NCI-H226 (cell line): ENCODE measurements at places on chromosomes 2 and 18.

GRCh38 chr2:37653805-37654378 is 17.6 kb downstream of the CDC42EP3 start:
- peak; percentile 42 for DNase-seq

- no peak for DNase-seq
Measured at GRCh38 chr2:198930170-198930569, 527.6 kb downstream of the SATB2 start.

GRCh38 chr2:113036763-113037162 is 15.9 kb downstream of the IL36B start:
- no peak for DNase-seq

DNA sequence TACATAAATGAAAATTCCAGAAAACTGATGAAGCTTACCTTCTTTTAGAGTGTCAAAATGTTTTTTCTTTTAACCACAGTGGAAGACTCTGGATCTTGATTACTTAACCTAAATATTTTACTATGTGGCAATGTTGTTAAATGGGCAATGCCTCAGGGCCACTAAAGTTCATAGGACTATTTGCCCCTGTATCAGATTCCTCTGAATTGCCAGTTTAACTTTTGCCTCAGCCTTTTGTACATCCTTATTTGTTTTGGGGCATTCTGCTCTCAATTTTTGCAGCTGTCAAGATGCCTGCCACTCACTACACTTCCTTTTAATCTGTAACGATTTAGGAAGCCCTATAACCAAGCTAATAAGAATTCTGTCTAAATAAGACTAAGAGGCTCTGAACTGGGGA is 31.7 kb upstream of the SERTAD2 start:
- DNase-seq: no peak

GRCh38 chr2:38254796-38255195 is 122.3 kb downstream of the ATL2 start:
- no peak for DNase-seq

GRCh38 chr2:3264010-3264744 is 113.4 kb downstream of the EIPR1 start:
- no peak for DNase-seq

DNA sequence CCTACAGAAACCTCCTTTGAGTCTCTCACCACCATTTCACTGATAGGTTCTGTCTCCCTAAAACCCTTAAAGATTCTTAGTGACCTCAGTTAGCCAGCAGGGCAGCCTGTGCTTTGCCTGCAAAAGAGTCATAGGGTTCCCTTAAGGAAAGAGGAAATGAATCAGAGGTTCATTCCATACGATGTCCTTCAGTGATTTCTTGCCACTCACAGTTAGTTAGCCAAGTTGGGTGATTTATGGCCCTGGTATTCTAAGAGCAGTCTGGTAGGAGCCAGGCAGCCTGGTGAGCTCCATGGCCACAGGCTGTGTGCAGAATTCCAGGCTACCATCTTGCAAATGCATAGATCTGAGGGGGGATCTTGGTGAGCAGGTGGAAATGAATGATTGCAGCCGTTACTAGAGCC is 18.7 kb upstream of the CCBE1 start:
- peak; percentile 89 for DNase-seq

DNA sequence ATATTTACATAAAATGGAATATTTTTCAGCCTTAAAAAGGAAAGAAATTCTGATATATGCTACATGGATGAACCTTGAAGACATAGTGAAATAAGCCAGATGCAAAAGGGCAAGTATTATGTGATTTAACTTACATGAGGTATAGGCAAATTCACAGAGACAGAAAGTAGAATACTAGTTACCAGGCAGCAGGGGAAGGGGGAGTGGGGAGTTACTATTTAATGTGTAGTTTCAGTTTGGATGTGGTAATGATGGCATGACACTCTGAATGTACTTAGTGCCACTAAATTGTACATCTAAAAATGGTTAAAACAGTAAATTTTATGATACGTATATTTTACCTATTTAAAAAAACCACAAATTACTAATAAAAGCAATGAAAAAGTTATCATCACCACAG is 12.1 kb downstream of the METTL4 start:
- no peak for DNase-seq

GRCh38 chr2:127648321-127648720 is 2.4 kb downstream of the GPR17 start:
- DNase-seq: no peak

DNA sequence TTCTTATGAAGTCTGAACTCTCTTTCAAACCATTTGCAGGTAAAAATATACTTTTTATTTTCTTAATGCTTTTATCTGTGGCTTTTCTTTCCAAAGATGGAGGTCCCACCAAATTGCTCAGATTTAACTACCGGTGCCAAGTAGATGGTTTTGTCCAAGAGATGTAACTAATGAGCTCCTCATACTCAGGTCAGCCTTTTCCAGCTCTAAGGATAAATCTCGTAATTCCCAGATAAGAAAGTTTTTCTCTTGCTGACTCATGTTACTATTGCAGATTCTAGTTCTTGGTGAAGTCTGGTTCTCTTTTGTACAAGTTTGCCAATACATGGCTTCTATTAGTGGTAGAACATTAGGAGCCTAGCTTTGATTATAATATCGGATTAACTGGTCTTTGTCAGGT is 550.8 kb upstream of the ZNF804A start:
- DNase-seq: peak; percentile 83

DNA sequence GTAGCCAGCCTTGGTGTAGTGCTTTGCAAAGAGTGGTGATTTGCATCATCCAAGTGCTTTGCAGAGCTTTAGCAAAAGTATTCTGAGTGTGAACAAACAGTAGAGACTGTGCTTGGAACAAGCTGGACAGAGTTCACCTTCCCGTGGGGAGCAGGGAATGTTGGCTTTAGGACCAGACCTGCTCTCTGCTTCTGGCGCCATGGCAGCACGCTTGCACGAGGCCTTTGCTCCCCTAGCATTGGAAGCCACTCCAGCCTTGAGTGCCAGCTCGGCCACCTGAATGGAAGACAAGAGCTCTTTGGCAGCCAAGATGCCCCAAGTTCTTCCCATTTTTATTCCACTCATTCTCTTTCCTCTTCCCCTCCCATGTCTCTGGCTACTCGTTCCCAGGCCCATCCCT is 250.8 kb upstream of the OSR1 start:
- no peak for DNase-seq

DNA sequence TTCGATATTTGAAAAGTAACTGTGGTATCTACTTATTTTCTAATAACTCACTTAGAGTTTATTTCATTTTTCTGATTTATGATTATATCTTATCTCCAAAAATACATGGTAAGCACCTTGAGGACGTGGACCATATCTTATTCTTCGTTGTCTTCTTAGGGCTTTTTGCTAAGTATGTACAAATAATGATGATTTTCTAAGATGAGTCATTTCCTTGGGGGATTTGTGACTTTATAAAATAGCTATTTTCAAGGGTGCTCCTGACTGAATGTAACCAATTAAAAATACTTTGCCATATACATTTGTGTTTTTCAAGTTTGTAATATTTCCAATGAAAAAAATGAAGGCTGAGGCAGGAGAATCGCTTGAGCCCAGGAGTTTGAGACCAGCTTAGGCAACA is 56.3 kb downstream of the GREB1L start:
- no peak for DNase-seq

DNA sequence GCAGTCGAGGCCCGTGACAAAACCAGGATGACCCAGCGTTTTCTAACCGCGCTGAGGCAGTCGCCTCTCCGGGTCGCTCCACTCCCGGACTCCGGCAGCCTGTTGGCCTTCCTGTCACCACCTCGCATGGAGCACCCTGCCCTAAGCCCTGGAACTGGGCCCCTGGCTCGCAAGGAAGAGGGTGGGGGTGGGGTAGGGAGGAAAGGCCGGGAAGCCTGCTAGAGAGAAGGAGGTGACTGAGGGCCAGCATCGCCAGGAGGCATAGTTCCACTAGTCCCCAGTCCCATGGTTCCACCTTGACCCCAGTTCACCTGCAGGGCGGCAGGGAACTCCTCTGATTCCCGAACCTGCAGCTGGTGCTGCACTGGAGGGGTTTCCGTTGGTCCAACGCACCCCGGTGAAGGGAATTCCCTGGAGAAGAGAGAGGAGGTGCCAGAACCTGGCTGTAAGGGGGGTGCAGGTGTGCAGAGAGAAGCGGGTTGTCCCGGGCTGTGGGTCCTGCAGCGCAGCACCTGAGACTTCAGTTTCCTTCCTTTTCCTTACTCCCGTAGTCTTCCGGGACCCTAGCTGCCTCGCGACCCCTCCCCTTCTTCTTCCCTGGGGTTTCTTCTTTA is 11.8 kb upstream of the EN1 start:
- no peak for DNase-seq

- DNase-seq: peak; percentile 43
Measured at GRCh38 chr2:140506606-140507005, 1624.2 kb downstream of the LRP1B start.

GRCh38 chr2:109126501-109126860 is 2.5 kb upstream of the SH3RF3 start:
- peak; percentile 27 for DNase-seq

GRCh38 chr2:239195992-239196391 is 204.8 kb downstream of the HDAC4 start:
- no peak for DNase-seq

DNA sequence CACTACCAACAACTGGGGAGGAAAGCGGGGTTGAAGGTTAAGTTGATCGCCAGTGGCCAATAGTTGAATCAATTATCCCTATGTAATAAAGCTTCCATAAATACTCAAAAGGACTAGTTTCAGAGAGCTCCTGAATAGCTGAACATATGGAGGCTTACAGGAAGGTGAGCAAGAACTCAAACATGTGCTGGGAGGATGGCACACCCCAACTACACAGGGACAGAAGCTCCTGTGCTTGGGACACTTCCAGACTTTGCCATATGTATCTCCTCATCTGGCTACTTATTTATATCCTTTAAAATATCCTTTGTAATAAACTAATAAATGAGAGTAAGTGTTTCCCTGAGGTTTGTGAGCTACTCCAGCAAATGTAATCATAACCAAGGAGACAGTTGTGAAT is 115.7 kb downstream of the HNMT start:
- DNase-seq: no peak

DNA sequence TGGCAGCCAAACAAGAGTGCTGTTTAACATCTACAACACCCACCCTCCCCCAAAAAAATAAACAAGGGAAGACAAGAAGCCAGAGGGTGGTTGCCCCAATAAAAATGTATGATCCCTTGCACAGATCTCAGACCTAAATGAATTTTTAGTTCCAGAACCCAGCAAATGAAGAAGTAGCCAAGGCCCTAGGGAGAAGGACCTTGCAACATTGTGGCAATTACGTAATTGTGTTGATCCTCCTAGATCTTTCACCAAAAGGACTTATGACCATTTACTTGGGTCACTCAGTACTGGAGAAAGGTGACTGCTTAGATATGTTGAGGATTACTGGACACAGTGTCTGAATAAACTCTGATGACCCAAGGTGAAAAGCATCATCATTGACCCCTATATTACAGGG is 1393.8 kb downstream of the LRP1B start:
- DNase-seq: no peak

GRCh38 chr18:34128436-34128835 is 96.3 kb downstream of the NOL4 start:
- DNase-seq: peak; percentile 25

- peak; percentile 92 for DNase-seq
Measured at GRCh38 chr2:85248773-85249509, 78.8 kb downstream of the TGOLN2 start.

DNA sequence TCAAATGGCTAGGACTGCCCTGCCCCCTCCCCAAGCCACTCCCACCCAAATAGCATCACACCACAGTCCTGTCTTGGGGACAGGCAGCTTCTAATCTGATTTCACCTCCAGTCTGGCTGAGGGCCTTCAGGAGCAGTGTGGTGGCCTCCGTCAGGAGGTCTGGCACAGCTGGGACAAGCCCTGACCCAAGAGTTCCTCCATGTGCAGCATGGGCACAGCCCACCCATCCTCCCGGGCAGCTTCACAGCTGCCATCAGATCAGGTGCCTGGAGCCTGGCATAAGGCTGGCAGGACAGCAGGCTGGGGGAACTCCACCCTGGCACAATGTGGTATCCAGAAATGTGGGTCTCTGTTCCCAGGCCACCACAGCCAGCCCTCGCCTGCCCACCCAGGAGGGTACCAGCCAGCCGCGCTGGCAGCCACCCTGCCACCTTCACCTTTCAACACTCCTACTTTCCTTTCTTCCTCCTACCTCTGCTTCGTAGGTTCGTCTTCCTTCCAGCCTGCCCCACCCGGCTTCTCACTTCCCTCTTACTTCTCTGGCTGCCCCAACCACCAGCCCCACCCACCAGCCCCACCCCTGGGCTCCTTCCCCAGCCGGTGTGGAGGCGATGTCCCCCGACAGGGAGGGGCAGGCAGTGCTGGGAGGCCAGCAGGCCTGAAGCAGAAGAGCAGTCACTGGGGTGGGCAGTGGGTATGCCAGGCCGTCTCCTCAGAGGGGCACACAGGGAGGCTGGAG is at the start of gene CAPG:
Gene CAPG (minus strand): TSS at position 522 of the 739 bp plus-strand sequence. CDS start 8,221 bp downstream, outside the sequence.
- no peak for DNase-seq

DNA sequence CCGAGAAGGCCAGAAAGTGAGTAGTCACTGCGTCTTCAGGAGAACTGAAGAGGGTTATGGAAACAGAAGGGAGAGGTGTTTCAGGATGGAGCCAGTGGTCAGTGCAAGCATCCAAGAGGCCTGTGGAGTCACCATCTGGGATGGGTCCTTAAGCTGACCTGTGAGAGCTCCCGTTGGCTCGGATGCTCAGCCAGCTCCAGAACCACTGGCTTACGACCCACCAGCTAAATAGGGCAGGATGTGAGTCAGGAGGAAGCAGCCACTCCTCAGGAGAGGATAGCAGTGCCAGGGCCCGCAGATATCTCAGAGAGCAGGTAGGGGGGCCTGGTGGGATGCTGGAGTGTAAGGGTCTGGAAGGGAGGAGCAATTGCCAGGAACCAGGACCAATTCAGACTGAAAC is 63.1 kb upstream of the B3GNT7 start:
- peak; percentile 28 for DNase-seq

GRCh38 chr2:84481702-84482101 is 22.6 kb upstream of the SUCLG1 start:
- no peak for DNase-seq

DNA sequence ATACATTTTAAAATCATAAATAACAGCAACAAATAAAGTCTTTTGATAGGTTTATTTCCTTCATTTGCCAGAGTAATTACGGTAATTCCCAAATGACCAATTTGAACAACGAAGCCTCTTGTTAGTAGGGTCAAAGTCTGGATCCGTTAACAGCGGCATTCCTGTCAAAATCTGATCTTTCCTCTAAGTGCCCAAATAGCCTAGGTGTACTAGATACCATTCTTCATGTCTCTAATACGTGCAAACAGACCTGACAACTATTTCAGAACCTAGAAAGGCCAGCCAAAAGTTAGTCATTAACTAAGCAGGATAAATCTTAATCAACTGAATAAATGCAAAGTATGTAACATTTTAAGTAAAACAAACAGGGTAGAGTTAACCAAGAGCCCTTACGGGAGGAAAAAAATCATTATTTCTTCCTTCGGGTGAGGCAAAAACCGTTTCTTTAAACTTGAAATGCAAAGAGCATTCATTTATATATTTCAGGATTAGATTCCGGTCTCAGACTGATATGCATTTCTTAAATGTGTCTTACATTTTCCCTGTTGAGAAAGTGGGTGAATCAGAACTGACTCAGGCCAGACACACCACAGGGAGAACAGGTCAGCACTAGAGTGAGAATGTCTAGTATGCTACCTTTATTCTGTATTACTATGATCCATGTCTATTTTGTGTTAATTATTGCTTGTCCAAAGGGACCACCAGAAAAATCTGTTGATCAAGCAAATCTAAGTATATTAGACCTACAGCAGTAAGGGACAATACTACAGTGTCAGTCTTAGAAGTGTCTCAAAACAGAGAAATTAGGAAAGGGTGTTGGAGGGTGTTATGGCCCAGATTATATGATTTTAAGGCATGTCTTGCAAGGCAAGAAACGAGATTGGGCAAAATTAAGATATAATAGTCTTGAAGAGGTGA is 141.5 kb upstream of the NDUFV2 start:
- peak; percentile 76 for DNase-seq
